ENCODE measurements at places on chromosomes 1 and 21.

DNA sequence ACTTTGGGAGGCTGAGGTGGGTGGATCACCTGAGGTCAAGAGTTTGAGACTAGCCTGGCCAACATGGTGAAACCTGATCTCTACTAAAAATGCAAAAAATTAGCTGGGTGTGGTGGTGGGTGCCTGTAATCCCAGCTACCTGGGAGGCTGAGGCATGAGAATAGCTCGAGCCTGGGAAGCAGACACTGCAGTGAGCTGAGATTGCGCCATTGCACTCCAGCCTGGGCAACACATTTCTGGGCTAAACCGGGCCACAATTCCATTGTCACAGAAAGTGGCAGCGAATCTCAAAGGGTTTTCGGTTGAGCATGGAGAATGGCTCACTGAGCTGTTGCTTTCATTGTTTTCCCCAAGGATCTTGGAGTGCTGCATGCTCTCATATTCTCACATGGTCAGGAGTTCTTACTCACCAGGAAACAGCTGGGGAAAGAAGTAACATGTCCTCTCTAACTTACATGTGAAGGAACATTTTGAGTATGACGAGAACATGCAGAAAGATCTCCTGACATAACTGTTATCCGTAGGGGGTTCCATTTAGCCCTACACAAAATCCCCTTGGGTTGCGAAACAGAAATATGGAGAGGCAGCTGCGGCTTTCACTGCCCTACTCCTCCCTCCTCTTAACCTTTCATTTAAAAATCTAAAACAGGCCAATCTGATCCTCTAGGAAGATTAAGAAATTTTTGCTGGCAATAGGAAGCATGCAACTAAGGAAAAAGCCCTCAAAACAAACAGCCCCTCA is 341.1 kb downstream of the PCP4 start:
- DNase-seq, result no peak

GRCh38 chr1:87134625-87135328 is 193.9 kb upstream of the LMO4 start:
- DNase-seq, result no peak

DNA sequence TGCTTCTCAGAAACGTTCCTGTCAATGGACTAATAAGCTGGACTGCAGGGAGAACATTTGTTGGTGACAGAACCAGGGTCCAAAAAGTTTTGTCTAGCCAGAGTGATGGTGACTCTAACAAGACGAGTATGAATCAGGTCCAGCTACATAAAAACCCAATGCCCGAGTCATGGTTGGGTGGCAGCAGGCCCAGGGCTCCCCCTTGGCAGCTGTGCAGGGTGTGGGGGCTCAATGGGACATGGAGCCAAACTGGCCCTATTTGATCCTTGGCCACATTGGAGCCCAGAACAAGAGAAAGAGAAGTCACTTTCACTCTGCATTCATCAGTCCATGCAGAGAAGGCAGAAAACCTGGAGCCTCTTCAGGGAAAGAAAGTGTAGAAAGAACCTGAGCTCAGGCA is 37.9 kb upstream of the TENT5C start:
- DNase-seq, result no peak

DNA sequence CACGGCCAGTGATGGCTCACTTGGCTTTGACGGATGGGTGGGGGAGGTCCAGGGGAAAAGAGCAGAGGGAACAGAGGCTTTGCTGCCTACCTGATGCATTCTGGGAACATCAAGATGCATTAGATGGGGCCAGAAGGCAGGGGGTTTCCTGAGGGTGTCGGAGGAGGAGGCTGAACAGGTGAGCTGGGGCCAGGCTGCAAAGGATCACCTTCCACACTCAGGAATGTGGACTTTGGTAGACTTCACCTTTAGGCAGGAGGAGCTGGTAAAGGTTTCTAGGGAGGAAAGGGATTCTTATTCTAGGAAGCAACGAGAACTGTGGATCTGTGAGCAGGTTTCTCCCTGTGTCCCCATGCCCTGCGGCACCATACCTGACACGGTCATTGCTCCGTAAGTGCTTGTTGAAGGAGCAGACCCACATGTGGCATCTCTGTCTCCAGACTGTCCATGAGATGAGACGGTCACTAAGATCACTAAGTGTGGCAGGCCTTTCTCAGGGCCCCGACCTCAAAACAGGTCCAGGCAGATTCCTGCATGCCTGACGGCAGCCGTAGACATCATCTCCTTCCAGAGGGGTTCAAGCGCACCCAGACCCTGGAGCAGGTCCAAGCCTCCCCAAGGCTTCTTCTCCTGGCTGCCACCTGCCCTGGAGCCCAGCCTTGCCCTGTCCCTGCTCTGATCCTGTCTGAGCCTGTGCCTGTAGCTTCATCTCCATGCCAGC is 89.1 kb upstream of the SLC25A33 start:
- no peak for DNase-seq

GRCh38 chr1:109371341-109371739 is 26.4 kb downstream of the SORT1 start:
- DNase-seq, result no peak

DNA sequence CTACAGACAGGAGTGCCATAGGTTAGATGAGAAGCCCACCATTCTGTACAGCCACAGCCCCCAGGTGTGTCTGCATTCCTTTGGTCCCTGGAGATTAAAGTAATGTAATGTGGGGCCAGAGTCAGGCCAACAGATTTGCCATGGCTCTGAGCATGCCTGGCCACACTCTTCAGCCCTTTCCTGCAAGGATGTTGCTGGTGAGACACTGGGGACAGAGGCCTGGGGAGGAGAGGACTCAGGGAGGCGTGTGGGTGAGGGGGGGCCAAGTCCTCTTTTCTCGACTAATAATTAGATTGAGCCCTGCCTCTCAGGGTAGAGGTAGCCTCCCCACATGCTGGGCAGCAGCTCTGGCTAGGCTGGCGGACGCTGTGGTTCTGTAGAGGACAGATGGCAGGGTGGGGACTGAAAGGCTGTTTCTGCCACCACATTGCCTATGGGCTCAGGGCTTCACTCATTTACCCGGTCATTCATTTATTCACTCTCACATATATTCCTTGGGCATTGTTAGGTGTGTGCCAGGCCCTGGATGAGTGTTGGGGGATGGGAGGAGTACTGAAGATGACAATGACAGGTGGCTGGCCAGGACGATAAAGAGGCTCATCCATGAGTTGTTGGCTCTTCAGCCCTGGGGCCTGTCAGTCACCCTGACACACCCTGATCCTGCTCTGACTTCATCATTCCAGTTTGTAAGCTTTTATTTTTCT is 7.1 kb upstream of the PRCC start:
- DNase-seq, result no peak

GRCh38 chr21:44742418-44743153 is 31.2 kb upstream of the TSPEAR start:
- DNase-seq, result no peak

DNA sequence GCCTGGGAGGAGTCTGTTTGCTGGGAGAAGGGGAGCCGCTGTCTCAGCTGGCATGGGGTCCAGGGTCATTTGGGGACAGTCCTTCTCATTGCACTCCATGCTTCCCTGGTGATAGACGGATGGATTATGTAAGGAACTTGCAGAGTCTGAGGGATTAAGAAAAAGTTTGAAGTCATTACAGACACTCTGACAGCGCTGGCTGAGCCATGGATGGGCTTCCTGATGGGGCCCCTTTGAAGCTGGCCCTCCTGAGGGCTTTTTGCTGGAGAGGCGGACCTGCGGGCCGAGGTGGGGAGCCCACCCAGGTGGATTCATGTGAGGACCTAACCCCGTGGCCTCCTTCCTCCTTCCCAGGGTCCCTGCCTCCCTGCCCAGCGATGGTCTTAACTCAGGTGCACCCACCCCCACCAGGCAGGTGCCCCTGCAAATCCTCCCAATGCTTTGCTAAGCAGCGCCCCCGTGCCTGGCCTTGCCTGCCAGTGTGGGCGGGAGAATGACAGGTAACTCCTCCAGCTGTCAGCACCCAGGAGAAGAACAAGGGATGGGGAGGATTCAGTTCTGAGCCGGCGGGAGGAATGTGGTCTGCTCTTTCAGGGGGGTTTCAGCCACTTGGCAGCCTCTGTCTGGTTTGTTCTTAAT is 24.2 kb upstream of the C1orf174 start:
- DNase-seq, result no peak

GRCh38 chr1:221308534-221309511 is 429.6 kb downstream of the HLX start:
- DNase-seq, result no peak
